ENCODE measurements at places on chromosomes 3 and 15.

- DNase-seq, result peak; percentile 62
Measured at GRCh38 chr15:70717237-70717793, 46.0 kb downstream of the UACA start.

DNA sequence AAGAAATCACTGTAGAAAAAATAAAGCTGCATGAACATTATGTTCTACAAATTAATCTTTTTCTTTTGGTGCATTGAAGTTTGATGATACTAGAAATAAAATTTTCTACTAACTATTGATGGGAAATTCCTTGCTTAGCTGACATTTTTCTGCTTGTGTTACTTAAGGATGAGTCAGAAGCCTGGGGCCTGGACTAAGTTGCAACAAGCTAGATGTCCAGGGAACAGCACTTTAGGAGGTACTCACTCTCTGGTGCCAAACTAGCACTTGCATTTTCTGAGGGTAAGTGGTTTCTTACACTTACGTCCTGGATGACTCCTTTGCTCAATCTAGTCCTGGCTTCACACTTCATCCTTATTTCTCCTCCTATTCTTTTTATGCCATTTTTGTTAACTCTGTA lies 945.1 kb downstream of the IGSF11 start:
- DNase-seq, result peak; percentile 63

GRCh38 chr3:141170678-141171295 lies 60.8 kb upstream of the PXYLP1 start:
- no peak for DNase-seq

GRCh38 chr3:77204788-77205187 lies 164.9 kb downstream of the ROBO2 start:
- no peak for DNase-seq

DNA sequence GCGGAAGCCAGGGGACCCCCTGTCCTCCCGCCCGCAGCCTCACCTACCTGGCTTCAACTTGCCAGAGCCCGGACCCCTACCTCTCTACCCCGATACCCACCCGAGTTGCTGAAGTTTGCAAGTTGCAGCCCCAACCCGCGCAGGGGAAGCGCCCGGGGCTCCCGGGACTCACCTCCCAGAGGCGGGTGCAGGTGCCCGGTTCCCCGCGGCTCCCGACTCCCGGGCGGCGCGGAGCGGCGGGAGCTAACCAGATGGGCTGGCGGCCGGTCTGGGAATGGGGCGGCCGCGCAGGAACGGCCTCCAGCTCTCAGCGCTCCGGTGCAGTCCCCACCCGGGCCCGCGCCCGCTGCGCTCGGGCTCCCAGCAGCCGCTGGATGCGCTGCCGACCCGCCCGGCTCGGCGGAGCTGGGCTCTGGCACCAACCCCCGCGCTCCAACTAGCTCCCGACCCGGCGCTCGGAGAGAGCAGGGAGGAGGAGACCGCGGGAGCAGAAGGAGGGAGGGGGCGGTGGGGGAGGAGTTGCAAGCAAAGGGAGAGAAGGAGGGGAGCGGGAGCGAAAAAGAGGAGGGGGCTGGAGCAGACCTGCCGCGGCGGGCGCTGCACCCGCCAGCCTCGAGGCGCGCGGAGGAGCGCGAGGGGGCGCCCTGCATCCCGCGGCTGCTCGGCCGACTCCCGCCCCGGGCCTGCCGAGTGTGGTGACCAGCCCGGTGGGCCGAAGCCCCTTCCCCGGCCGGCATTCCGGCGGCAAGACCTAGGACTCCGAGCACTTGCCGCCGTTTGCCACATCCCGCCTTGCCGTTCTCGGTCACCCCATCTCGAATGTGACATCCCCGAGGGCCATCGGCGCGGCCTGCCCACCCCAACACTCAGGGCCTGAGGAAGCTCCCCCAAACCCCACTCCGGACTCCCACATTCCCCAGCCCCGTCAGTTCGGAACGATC lies at the start of gene SEMA5B:
Gene SEMA5B (minus strand): TSS at position 472 of the 941 bp plus-strand sequence. CDS start 66,500 bp downstream, outside the sequence.
- DNase-seq, result peak; percentile 57

Data from adipocyte (in vitro differentiated cells).